Hematopoietic multipotent progenitor cell treated with erythropoietin and hydrocortisone succinate and interleukin-3 and kit ligand, for 15 days (in vitro differentiated cells): ENCODE measurements at places on chromosomes 11 and 22.

GRCh38 chr22:46750863-46751443 lies 11.5 kb upstream of the TBC1D22A start:
- no peak for DNase-seq

DNA sequence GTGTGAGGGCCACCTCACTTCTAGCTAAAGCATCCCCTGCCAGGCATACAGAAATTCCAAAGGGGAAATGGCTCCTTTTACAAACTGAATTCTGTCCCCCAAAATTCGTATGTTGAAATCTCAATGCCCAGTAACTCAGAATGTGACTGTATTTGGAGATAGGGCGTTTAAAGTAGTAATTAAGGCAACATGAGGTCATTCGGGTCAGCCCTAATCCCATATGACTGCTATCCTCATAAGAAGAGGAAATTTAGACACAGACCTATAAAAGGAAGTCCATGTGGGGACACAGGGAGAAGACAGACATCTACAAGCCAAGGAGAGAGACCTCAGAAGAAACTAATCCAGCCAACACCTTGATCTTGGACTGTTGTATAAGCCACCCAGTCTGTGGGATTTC lies 119.1 kb downstream of the CHST1 start:
- DNase-seq: no peak

- no peak for DNase-seq
These were observed 192.8 kb downstream of the ETS1 start for GRCh38 chr11:128394431-128395089.

DNA sequence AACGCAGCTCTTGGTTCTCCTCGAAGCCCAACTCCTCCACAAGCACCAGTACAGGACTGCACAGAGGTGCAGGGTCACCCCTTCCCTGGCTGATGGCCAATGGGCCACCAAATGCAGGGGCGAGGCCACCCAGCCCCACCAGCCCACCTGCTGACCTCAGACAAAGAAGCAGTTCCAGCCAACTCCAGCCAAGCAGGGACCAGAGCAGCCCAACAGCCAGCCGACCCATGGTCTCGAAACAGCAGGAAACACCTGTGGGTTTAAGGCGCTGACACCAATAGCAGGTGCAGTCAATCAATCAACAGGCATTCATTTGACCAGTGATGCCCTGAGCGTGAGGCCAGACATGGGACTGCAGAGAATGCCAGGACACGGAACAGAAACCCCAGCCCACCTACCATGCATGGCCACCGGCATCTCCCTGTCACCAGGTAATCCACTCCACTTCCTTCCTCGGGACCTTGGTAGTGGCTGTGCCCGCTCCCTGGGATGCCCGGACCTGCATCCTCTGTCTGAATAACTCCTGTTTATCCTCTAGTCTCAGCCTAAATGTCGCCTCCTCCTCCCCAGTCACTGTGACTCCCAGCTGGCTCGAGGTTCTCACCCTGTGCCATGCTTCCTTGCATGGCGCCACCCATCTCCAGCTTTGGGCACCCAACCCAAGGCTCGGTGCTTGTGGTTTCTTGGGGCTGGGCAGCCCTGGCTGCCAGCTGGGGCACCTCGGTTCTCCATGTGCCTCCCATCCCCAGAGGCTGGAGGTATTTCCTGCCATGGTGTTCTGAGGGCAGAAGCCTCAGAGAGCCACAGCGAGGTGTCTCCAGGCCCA lies 1475.4 kb downstream of the BRD1 start:
- DNase-seq: no peak

DNA sequence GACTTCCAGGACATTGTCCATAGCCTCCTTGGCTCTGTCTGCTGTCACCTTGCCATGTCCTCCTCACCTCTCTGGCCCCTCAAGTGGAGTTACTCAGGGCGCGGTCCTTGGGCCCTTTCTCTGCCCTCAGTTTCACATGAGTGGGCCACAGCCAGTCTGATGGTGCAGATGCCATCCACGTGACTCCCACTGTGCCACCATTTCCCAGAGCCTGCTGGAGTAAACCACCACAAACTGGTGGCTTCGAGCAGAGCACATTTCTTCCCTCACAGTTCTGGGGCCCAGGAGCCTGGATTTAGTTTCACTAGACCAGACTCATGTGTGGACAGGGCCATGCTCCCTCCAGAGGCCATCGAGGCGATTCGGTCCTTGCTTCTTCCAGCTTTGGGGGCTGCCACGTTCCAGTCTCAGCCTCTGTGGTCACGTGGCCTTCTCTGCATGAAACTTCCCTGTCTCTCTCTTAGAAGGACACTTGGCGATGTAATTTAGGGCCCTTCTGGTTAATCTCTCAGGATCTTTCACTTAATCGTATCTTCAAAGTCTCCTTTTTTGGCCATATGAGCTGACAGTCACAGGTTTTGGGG lies 14.6 kb downstream of the SMARCB1 start:
- DNase-seq: no peak

- DNase-seq: no peak
These were observed 44.5 kb downstream of the HIRA start for GRCh38 chr22:19387038-19387437.

DNA sequence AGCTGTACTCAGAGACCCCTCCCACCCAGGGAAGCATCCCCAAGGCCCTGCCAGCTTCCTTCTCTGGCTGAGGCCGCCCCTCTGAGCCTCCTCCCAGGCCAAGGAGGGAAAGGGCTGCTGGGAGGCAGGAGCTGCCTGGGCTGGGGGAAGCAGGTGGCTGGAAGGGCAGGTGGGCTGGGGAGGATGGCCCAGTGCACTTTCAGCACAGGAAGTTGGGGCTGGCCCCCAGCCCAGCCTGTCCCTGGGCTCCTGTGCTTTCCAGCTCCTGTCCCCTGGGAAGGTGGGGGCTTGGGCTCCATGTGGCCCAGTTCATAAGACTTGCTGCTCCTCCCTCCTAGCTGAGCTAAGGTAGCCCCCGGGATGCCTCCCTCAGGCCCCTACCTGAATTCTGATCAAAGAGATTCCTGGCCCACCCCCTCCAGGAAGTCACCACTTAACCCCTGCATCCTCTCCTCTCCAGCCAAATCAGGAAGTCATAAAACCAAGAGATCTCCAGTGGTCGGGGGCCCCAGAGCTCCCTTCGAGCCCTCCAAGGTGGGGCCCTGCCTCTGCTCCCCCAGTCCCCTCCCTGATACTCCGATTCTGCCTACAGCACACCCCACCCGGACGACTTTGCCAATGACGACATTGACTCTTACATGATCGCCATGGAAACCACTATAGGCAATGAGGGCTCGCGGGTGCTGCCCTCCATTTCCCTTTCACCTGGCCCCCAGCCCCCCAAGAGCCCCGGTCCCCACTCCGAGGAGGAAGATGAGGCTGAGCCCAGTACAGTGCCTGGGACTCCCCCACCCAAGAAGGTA lies 4.9 kb downstream of the PPP1CA start:
- DNase-seq: no peak
